ENCODE measurements at places on chromosomes 7 and 10.

GRCh38 chr10:67609996-67610793 is 85.8 kb downstream of the CTNNA3 start:
- DNase-seq, result no peak

- no peak for DNase-seq
Observed at GRCh38 chr10:58653139-58653538, 140.5 kb downstream of the BICC1 start.

GRCh38 chr7:24716480-24717246 is 40.6 kb downstream of the GSDME start:
- no peak for DNase-seq

DNA sequence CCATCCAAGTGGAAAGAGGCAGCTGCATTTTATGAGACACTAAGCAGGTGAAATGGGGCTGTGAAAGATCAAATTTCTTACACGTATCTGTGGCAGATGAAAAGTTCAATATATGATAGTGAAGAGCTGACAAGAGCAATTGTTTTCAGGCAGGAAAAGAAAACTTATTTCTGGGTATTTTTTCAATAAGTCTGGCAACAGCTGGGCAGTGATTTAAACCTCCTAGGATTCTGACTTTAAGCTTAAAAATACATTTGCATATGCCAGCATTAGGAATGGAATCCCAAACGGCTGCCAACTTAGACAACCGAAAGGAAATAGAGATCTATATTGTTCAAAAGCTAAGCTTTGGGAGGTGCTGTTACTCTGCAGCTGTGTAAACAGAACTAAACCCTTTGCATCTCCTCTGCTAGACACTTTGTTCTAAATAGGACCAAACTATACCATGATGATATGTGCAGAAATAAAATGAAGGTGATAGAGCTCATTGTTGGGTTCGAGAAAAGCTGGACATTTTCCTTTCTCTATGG is 26.1 kb downstream of the DYNC1I1 start:
- DNase-seq, result no peak

GRCh38 chr7:116443646-116444045 is 55.9 kb upstream of the CAV2 start:
- no peak for DNase-seq

DNA sequence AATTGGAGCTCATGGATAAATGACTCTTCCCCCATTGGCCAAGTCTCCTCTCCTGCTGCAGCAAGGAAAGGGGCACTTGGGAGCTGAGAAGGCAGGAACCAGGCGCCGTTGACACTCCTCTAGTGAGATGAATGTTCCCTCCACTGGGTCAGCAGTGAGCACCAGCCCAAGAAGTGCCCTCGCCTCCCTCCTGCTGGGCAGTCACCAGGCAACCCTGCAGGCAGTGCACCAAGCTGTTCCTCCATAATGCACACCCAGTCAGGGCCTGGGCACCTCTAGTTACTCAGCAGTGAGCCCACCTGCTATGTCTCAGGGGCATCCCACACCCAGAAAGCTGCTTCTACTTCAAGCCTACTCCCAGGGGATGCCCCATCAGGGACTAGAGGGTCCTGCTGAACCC is 84.3 kb downstream of the KCNMA1 start:
- no peak for DNase-seq

DNA sequence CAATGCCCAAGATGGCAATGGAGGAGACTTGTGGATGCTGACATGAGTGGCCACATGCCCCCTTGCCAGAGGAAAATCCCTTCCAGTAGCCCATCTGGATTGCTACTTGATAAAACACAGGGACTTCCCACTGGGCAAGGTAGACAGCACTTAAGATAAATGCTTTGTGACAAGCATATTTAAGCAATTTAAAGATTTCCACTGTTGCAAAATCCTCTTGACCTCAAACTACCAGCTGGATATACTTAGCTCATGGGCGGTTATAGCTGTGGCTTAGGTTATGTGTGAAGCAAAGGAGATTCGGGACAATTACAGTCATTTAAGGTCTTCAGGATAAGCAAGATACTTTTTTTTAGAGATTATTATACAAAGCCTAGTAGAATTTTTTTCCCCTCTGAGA is 238.1 kb downstream of the BMPER start:
- no peak for DNase-seq

- no peak for DNase-seq
Observed at GRCh38 chr7:127845522-127846214, 185.6 kb downstream of the LRRC4 start.

DNA sequence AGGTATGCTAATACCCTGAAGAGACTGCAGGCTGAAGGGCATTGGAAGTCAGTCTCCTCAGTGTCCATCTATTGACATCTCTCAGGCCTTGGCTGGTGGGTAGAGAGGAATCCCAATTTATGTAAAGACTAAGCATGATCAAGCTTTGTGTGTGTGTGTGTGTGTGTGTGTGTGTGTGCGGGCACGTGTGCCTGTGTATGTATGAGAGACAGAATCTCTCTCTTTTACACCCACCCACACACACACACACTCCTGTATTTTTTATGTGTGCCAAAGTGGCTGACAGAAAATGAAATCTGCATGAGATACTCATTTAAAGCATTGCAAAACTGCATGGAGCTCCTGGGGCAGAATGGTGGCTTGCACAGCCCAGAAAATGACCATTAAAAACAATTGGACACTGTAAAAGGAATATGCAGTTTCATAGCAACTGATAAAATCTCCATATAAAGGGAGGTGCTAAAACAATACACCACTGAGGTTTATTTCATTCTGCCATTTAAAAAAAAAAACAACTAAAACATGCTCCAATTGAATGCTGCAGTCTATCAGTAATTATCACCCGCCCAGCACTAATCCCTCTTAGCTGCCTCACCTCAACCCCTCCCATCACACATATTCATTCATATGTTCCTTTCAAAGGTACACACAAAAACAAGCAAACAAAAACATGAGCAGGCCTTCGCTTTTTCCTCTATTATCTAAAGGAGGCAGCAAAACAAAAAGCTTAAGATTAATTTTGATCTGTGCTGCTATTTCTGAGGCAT is 385.0 kb downstream of the KCNMA1 start:
- no peak for DNase-seq

GRCh38 chr10:101779544-101780186 is 3.6 kb downstream of the NPM3 start:
- no peak for DNase-seq

- no peak for DNase-seq
Observed at GRCh38 chr10:76150876-76151288, 719.5 kb downstream of the LRMDA start.

- DNase-seq, result peak; percentile 68
Observed at GRCh38 chr7:17492437-17492836, 194.0 kb downstream of the AHR start.

DNA sequence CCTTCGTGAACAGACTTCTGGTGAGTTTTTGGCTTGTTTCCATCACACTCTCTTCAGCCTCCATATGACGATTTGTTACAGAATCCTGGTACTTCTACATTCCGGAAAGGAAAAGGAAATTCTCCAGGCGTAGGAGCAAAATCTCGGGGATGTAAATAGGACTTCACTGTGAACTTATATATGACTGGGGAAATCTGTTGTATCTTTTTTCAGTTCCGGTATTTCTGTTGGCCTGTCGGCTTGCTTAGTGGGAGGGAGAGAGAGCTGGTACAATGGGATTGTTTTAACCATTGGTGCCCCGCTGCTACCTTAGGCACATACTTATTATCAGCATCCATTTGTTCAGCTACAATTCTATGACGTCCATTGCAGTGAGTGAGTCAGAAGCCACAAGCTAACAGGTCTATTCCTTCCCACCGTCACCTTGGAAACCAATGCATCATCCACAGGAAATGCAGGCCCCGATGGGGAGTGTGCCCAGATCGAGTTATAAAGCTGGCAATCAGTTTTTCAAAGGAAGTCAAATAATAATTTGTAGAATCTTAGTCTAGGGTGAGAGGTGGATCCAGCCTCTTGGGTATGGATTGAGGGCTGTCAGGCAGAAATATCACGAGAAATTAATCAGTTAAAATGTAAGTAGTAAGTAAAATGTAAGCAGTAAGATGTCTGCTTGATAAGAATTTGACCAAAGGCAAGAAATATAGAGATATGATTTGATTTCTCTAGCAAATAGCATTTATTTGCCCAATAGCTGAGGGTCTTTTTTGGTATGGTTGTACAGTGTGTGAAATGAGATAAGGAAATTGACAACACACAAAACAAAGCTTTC is 92.0 kb upstream of the MKLN1 start:
- peak; percentile 87 for DNase-seq

DNA sequence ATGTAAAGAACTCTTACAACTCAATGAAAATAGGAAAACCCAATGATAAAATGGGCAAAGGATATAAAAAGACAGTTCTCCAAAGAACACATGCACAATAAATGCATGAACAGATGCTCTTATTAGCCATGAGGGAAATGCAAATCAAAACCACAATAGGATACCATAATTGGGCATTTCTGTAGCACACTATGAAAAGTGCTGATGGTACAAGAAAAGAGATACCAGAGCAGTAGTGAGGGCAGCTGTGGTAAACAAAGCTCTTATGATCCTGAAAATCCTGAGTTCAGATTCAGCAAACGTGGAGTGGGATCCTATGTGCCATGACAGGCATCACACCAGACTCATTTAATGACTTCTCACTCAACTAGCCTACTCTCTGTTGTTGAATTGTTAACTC is 96.7 kb upstream of the SLC25A13 start:
- no peak for DNase-seq

DNA sequence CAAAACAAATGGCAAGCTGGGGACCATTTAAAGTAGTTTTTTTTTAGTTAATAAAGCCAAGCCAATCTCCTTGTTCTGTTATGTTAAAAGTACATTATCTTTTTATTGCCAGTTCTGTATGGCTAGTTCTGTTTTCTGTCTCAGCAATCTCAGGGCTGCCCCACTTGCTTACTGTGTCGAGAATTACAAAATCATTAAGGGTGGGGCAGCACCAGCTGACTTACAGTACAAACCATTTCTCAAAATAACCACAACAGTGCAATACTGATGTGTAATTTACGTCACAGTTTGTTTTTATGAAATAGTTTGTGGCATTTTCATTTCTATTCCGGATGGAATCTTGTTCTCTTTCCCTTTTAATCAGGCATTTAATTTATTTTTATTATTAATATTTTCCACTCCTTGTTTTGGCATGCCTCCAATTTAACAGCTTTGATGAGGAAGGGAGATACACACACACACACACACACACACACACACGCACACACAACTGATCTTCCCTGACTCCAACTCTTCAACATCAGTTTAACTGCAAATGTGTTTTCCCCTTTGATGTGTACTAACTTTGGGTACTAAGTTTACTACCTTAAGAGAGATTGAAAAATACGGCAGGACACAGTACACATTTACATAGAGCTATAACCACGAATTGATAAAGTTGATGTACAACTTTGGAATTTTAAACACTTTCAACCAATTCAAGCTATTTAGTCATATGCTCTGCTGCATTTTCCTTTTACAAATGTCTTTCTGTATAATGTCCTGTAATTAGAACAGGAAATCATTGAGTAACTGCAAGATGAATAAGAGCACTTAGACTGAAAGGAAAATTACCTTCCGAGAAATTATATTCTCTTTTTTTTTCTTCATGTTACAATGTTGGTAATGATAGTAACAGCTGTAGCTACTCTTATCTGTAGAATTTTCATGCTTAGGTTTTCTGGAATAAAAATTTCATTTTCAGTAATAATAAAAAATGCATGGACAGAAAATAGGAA is 91.5 kb downstream of the ARID5B start:
- peak; percentile 70 for DNase-seq

DNA sequence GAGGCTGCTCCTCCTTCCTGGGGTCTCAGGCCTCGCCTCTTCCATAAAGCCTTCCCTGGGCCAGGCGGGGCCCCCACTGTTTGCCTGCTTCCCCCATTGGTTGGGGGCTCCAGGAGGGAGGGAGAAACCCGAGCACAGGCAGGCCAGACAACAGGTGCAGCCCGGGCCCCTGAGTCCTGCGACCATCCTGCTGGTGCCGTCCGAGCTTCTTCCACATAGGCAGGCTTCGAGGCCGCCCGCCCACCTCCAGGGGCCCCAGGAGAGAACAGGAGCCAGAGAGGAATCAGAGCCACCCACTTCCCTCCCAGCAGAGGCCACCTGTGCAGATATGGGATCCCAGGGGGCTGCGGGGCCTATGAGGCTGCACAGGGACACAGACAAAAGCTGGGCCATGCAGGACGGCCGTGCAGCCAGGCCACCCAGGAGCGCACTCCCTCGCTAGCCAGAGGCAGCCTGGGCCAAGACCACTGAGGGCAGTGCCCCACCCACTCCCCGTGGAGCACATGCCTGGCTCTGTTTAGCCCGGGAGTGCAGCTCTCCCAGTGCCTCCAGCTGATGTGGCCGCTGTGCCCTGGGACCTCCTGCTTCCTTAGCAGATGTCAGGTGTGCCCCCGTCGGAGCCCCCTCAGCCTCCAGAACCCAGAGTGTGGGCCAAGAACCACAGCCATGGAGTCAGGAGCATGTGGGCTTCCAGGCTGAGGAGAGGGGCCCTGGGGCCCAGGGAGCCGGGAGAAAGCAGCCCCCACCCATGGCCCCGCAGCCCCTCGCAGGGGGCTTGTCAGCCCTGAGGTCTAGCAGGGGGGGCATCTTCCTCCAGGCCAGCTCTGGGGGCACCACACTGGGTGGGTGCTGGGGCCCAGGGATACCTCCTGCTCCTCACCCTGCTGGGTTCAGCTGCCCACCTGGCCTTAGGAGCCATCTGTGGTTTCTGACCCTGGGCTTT is 59.9 kb upstream of the INPP5A start:
- no peak for DNase-seq

DNA sequence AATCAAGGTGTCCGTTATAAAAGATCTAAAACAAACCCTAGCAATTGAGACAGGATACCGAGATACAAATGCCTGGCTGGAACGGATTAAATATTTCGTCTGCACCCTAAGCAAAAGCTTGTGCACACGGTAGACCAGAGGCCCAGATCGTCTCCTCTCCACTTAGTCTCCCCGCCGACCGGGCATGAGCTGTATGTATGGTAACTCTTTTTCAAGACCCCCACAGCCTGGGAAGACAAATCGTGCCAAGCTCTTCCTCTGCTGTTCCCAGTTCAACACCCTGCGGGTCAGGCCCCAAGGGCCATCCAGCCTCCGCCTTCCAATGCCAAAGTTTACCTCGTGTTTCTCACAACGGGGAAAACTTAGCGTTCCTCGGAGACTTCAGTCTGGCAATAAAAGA is 285.7 kb upstream of the GALNT17 start:
- no peak for DNase-seq
